ENCODE measurements at places on chromosomes 2 and 18. TPM values are rescaled to one million over a fixed set of nuclear protein-coding genes. Genes with fewer than 3 reads are reported as not detected.

The SPIRE1 gene
- total RNA-seq: 82.7 TPM

The ANTXR1 gene
- total RNA-seq: 8.0 TPM

The DNAH7 gene
- not detected for total RNA-seq

The CYP20A1 gene
- 18.9 TPM for total RNA-seq

The SLC9A4 gene
- not detected for total RNA-seq

The LIMS4 gene
- 2.5 TPM for total RNA-seq

The LONRF2 gene
- total RNA-seq: 5.0 TPM

The VWC2L gene
- total RNA-seq: not detected

The TUBA3E gene
- total RNA-seq: not detected

The RNU2-63P gene
- total RNA-seq: not detected

The TAF1B gene
- total RNA-seq: 8.2 TPM

The GEN1 gene
- 2.0 TPM for total RNA-seq

The CDK15 gene
- 0.11 TPM for total RNA-seq
